SK-N-MC (cell line): ENCODE measurements at places on chromosomes 16 and 17.
A peak's percentile ranks its signal among the peaks of the same experiment; 100 is the strongest.

GRCh38 chr17:34241062-34241461, 14.0 kb upstream of the CCL2 start:
- DNase-seq = no peak

DNA sequence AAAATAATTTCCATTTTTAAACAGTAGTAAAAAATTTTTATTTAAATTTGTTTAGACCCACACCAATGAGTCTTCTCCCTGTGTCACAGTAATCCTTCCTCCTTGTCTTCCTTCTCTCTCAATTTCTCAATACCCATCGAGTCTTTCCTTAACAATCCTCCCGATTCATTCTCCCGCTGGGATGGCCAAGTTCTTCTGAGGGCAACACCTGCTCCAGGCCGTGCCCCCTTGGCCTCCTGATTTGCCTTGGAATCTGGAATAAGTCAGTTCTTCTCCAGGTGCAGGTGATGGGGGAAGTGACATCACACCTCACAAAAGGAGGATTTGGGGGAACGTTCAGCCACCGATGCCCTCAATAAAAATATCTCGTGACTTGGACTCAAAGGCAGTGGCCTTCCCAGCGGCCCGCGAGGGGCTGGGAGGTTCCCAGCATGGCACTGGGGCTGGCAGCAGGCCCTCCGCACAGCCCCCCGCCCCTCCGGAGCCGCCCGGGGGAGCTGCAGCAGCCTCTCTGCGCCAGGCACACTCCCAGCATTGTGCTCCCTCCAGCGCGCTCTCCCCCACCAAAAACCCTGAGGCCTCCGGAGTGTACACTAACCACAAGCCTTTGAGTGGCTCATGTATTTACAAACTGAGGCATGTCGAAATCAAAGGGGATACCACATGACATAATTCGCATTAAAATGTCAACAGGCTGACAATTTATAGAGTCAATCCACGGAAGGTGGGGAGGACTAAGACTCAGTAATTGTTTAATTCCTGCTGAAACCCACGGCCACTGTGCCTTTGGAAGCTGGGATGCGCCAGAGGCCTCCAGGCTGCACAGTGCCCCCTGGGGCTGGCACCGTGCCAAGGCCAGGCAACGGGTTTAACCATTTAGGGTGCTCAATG, 120.5 kb downstream of the ZFHX3 start:
- DNase-seq = peak; percentile 86

DNA sequence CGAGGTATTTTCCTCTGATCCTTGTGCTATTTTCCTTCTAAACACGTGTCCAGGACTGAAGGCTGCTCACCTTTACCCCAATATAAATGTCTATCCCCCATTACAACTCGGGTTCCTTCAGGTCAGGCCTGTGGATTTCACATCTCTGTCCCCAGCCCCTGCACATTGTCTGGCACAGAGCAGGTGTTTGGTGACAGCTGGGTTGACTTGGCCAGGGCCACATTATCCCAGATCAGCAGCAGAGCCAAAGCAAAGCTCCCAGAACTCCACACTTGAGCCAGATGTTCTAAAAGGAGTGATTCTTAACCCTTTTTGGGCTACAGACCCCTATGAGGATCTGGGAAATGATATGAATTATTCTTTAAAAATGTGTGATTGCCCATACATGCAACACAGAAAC, 18.0 kb upstream of the SPATA32 start:
- DNase-seq = no peak

DNA sequence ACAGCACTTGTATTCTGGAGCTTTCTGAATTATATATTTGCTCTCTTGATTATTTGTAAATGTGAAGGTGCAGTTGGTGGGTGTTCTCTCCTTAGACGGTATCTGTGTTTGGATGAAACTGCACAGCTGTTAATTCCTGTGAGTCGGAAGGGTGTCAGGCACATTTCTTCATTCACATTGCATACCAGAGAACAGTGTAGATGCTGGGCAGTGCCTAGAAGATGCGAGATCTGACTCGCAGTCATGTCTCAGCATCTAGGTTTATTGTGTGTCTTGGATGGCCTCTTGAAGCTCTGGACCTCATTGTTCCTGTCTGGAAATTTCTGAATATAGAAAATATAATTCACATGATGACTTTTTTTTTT, 61.2 kb downstream of the CLEC16A start:
- DNase-seq = no peak

DNA sequence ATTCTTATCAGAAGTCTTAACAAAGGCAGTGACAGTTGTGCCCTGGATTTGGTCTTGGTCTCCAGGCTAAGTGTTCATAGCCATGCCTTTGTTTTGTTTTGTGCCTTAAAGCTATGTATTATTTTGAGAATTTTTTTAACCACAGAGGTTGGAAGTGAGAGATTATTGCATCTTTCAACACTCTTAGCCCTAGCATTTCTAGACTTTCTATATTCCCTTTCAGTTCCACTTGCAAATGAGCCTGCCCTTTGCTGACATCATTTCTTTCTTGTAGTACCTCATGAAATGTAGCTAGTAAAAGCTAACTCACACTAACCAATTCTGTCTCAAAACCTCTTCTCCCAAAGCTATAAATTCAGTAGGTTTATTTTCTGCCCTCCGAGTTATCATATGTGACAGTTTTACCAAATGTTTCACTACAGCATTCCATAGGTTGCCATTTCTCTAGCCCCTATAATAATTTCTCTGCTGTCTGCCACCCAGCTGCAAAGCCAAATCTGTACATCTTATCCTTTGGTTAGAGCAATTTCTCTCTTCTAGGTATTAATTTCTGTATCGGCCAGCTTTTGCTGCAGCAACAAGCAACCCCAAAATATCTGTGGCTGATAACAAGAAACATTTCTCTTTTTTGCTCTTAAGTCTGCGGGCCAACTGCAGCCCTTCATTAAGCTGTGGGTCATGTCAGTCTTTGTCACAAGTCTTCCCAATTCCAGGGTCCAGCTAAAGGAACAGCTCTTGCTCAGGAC, 14.2 kb upstream of the CCL1 start:
- no peak for DNase-seq

DNA sequence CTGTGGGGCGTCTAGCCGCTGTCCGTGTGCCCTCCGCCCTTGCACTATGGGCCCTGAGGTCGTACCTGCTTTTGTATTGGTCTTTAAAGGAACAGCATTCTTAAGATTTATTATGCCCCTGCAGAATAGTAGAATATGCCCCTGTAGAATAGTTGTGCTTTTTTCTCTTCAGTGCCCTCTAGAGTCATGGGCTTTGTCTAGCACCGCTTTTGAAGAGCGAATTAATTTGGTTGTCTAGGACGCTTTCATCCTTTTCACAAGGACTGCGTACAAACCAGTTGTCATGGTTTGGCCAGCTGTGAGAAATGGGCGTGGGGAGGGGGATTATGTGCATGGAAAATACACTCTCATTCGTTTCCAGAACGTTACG, 621 bp downstream of the CEP95 start:
- peak; percentile 52 for DNase-seq

DNA sequence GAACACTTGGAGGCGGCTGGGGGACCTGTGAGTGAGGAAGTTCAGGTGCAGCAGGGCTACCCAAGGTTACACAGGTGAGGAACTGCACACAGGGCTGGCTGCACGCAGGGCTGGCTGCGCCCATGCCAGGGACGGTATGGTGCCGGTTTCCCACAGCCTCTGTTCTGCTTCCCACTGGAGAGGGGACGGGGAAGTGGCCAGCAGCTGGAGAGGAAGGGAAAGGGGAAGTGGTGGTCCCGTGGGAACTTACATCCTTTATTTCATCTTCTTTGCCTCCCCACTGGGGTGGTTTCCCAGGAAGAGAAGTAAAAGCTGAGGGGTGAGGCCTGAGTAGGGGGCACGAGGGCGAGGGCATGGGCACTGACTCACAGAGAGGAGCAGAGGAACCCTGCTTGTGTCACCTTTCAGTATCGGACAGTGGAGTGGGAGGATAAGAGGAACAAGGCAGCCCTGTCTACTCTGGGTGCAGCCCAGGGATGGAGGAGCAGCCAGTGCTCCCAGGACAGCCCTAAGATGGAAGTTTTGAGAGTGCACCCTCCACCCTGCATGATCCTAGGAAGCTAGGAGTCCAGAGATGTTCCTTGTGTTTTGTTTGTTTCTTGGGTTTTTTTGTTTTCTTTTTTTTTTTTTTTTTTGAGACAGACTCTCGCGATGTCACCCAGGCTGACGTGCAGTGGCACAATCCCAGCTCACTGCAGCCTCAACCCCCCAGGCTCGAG, 25.5 kb upstream of the CDH1 start:
- DNase-seq = no peak

- DNase-seq = no peak
Observed at GRCh38 chr16:8047736-8048135, 542.6 kb downstream of the TMEM114 start.

GRCh38 chr16:4390266-4391260, 18.9 kb downstream of the VASN start:
- no peak for DNase-seq

DNA sequence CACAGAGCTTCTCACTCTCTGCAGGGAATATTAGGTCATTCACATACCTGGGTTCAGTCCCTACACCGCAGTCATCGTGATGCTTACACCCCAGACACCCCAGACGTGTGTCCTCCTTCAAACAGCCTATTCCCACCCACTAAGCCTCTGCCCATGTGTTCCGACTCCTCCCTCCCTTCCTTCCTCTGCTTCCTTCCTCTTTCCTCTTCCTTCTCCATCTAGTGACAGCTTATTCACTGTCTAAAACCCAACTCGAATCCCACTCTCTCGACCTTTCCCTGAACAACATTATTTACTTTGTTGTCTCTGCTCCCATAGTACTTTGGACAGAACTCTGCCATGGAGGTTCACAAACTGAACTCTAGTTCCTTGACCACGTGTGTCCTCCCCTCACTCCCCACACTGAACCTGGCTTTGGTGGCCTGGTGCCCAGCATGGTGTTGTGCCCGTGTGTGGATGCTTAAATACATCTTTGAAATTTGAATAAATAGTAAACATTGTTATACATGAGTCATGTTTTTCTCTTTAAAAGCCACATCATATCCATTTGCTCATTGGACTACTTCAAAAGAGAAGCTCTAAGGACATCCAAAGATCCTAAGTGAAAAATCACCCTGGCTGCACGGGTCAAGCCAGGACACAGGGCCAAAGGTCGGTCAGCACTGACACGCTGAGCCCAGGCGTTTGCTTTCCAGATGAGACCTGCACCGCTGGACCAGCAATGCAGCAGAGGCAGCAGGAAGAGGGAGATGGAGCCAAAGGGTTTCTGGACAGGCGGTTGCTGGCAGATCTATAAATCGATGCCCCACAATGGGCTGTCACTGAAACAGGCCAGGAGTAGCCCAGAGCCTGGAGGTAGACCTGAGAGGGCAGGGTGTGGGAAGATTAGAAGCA, 14.1 kb upstream of the G6PC1 start:
- DNase-seq = no peak

DNA sequence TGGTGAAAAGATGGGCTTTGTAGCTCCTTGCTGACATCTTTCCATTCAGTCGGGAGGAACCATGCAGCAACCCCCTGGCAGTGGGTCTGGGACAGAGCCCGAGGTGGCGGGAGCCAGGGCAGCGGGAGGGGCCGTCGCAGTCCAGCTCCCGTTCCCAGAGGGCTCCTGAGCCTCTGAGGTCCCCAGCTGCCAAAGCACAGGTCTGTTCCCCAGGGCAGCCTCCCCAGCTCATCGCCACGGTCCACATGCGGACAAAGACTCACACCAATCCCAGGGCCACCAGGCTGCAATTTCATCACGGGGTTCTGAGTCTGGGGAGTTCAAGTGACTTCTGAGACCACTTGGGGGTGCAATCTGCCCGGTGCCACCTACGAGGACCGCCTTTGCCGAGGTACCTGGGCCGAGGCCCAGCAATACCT, 196.0 kb downstream of the RBFOX3 start:
- no peak for DNase-seq

DNA sequence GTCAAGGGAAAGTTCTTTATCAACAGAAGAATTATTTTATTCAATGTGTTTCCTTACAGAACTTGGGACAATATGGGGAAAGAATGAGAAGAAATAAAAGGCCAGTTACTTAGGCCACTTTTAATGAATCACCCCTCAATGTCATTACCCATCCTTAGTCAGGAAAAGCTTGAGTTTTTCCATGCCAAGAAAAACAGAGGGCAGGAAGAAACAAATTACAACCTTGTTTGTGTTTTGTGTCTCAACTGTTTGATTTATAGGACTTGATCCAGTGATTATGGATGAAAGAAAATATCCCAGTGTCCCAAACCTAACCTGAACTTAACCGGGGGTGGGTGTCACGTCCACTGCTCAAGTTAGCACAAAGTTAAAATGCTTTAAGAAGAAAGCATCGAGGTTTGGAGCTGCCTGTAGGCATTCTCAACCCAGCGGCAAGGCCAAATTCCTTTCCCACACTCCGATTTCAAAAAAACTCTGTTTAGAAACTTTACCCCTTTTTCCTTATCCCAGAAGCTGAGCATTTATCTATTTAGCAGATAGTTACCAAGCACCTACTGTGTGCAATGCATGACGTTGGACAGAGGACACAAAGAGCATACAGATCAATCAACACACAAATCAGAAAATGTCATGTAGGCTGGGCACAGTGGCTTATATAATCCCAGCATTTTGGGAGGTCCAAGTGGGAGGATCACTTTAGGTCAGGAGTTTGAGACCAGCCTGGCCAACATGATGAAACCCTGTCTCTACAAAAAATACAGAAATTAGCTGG, 14.0 kb upstream of the CYB5B start:
- no peak for DNase-seq

- DNase-seq = no peak
Observed at GRCh38 chr17:76265624-76266243, 586 bp downstream of the UBALD2 start.

- no peak for DNase-seq
Observed at GRCh38 chr16:69909760-69910159, 41.4 kb upstream of the CLEC18A start.

DNA sequence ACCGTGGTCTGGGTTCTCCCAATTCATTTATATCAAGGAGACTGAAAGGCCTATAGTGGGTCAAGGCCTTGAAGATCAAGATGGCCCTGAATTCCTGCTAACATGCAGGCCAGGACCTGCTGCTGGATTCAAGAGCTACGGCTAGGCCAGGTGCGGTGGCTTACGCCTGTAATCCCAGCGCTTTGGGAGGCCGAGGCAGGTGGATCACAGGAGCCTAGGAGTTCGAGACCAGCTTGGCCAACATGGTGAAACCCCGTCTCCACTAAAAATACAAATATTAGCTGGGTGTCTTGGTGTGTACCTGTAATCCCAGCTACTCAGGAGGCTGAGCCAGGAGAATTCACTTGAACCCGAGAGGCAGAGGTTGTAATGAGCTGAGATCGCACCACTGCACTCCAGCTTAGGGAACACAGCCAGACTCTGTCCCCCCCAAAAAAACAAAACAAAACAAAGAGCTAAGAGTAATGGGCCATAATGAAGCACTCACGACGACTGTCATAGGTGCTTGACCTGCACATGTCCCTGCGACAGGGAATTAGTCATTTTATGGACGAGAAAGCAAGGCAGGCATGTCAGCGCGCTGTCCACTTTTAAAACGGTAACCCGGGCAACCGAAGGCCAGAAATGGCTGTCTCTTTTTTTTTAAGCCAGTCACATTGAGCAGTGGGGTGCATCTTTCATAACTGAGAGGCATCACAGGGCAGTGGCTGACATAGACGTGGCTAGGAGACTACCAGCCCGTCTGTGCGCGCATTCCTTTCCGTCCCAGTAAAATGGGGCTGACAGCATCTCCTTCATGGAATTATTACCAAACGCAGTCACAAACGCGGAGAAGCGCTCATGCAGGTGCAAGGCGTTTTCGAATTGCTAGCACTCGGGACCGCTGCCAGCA, 1.0 kb upstream of the FBRS start:
- DNase-seq = no peak
